ENCODE measurements at places on chromosomes 6 and 20. TPM values are rescaled to one million over a fixed set of nuclear protein-coding genes. Genes with fewer than 3 reads are reported as not detected.

CGA gene
- total RNA-seq = not detected

TSHZ2 gene
- 0.11 TPM for total RNA-seq

OPRM1 gene
- total RNA-seq = not detected

GRIK2 gene
- 0.07 TPM for total RNA-seq

C6orf89 gene
- total RNA-seq = 42.9 TPM

PXDC1 gene
- not detected for total RNA-seq

SPAG4 gene
- total RNA-seq = 6.4 TPM

PARD6B gene
- 2.6 TPM for total RNA-seq

FRS3 gene
- 9.5 TPM for total RNA-seq

CRISP2 gene
- not detected for total RNA-seq

TUBB2B gene
- total RNA-seq = not detected

TRIM15 gene
- not detected for total RNA-seq

CDC5L gene
- total RNA-seq = 15.3 TPM

TMEM244 gene
- total RNA-seq = not detected

GRM1 gene
- total RNA-seq = 0.40 TPM

CCN2 gene
- total RNA-seq = not detected

MMP24 gene
- total RNA-seq = 0.60 TPM

TRIM27 gene
- 84.3 TPM for total RNA-seq

LRRN4 gene
- not detected for total RNA-seq
